Right cardiac atrium (tissue), 5 donors: ENCODE measurements at places on chromosomes 7 and 10.

- no peak for DNase-seq
These were observed 337.1 kb upstream of the GLI3 start for GRCh38 chr7:42573881-42574672.

- DNase-seq = no peak
These were observed 42.5 kb downstream of the STK17A start for GRCh38 chr7:43625453-43625852.

- DNase-seq = no peak
These were observed 3.4 kb downstream of the GNAT3 start for GRCh38 chr7:80508440-80508839.

- DNase-seq = no peak
These were observed 186.3 kb downstream of the ETV1 start for GRCh38 chr7:13803134-13803533.

GRCh38 chr10:110773693-110774068 lies 98.0 kb upstream of the PDCD4 start:
- DNase-seq = no peak

GRCh38 chr7:44394636-44395035 lies 69.2 kb upstream of the CAMK2B start:
- no peak for DNase-seq

GRCh38 chr7:111509288-111509687 lies 53.0 kb downstream of the IMMP2L start:
- no peak for DNase-seq

DNA sequence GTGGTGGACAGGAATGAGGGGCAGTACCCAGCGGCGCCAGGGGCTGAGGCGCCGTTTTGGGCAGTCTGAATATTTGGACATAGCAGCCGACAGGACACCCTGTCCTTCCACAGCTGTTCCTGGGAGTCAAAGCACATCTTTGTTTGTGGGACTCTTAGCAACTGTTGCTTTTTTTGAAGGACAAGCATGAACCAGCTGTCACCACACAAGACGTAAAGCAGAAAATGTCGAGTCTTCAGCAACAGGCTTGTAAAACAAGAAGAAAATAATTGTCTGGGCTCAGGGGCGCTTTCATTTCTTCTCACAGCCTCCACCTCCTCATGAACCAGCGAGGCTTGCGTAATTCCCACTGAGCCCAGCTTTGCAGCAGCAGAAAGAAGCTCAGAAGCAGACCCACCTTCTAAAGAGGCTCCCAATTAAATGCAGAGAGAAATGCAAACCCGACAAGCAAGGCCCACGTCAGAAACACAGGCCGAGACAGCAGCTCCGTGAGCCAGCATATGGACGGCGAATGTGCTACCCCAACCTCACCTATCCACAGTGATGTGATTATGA lies 68.9 kb upstream of the DNAAF5 start:
- peak; percentile 44 for DNase-seq

DNA sequence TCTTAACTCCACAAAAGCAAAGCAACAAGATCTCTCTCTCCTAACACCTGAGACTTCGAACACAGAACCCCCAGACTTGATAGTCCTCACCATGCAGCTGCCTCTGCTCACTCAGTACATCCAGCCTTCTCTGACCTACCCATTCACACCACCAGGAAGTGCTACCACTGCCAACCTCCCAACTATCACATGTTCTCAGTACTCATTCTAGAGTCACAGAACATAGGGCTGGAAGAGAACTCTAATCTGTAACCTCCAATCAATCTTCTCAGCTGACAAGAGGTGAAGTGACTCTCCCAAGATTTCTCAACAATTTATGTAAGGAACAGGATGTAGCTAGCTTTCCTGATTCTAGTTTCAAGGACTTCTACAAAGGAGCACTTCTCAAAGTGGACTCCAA lies 3.8 kb downstream of the NUDCD3 start:
- DNase-seq = no peak

GRCh38 chr7:151773797-151774196 lies 103.1 kb downstream of the PRKAG2 start:
- no peak for DNase-seq

- no peak for DNase-seq
These were observed 267 bp downstream of the CALCR start for GRCh38 chr7:93574269-93574645.

- DNase-seq = peak; percentile 61
These were observed 171.9 kb upstream of the CACNA2D1 start for GRCh38 chr7:82615527-82615926.

DNA sequence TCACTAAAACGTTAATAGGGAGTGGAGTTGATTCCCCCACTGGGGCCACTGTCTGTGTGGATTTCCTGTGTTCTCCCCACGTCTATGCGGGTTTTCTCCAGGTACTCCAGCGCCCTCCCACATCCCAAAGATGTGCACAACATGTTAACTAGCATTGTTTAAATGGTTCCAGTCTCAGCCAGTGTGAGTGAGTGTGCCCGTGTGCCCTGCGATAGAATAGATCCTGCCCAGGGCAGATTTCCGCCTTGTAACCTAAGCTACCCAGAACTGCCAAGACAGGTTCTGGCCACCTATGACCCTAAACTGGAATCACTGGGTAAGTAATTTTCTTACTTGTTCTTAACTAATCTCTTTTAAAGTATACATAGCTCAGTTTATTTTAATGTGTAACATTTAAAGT lies 58.5 kb downstream of the CCDC6 start:
- no peak for DNase-seq

DNA sequence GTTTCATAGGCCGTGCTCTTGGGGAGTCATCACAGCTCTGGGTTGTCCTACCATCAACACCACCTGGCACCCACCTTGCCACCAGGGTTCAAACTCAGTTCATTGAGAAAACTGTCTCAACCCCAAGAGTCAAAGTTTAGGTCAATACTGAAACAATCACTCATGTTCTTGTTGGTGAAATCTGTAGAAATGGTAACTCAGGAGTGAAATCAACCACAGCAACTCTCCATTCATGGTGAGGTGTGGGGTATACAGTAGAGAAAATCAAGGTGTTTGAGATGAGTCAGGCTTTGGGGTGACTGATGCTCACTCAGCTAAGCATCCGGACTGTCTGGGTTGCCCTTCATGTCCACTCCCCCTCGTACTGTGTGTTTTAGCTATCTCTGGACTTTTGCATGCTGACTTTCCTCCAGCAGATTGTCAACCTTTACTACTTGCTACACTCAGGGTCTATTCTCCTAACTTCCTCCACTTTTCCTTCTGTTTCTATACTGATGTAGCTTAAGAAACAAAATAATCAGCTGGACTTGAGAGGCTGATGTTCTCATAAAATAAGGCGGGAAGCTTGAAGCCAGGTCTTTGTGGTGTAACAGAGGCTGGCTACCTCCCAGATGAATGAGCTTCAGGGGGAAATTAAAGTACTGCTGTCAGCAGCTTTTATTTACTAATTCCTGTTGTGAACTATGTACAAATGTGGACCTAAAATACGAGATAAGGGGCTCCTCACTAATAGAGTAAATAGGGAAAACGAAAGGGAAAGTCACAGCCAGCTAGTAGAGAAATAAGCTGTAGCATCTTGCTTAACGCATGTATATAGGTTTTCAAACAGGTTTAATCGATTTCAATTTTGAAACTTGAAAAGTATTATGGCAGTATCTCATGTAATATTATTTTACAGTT lies 173.6 kb upstream of the AKR1E2 start:
- DNase-seq = no peak

DNA sequence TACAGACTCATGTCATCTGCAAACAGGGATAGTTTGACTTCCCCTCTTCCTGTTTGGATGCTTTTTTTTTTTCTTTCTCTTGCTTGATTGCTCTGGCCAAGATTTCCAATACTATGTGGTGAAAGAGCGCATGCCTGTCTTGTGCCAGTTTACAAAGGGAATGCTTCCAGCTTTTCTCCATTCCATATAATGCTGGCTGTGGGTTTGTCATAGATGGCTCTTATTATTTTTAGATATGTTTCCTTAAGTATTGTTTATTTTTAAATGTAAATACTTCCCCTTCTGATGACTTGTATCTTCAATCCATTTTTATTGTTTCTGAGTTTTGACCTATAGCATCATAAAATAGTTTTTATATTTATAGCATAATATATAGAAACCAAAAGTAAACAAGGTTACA lies 17.9 kb downstream of the FAM237B start:
- no peak for DNase-seq

- DNase-seq = no peak
These were observed 22.5 kb downstream of the AKR1E2 start for GRCh38 chr10:4848356-4849041.

GRCh38 chr7:20075992-20076820 lies 141.0 kb downstream of the MACC1 start:
- no peak for DNase-seq

DNA sequence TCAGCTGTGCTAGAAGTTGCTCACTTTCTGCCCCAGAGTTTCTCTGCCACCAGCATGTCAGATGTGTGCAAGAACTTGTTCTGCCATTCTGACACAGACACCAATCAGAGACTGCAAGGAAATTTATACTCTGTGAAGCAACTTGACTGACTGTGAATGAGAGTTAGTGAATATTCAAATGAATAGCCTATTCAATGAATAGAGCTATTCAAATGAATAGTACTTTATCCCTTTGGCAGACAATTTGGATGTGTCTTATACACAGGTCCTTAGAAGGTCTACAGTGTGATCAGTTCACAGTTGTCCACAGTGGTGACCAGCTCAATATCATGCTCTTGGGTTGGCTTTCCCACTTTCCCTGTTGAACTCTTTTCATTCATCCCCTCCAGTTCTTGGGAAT lies 138.1 kb downstream of the MACC1 start:
- no peak for DNase-seq

DNA sequence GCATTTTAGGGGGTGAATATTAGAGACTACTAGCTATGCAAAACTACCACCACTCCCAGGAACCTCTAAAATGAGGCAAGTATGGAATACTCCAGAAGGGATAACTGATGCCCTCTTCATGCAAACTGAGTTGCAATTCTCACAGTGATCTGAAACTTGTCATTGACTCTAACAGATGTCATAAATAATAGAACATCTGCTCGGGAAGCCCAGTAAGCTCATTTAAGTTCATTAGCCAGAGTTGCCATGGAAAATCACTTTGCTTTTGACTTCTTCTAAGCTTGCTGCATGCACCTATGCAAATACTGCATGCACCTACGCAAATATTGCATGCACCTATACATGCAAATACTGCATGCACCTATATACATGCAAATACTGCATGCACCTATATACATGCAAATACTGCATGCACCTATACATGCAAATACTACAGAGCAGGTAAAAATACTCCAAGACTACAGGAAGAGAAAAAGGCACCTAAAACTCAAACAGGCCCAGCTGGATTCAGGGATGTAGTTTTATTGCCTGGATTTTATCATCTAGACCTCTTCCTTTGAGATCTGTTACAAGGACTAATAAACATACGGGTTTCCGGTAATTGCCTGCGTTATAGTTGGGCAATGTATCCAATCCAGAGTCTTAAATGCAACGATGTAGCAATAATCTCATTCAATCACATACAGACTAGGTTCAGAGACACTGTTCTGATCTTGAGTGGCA lies 1061.1 kb upstream of the AUTS2 start:
- DNase-seq = no peak

- DNase-seq = no peak
These were observed 125.5 kb upstream of the PODXL start for GRCh38 chr7:131681961-131682360.

DNA sequence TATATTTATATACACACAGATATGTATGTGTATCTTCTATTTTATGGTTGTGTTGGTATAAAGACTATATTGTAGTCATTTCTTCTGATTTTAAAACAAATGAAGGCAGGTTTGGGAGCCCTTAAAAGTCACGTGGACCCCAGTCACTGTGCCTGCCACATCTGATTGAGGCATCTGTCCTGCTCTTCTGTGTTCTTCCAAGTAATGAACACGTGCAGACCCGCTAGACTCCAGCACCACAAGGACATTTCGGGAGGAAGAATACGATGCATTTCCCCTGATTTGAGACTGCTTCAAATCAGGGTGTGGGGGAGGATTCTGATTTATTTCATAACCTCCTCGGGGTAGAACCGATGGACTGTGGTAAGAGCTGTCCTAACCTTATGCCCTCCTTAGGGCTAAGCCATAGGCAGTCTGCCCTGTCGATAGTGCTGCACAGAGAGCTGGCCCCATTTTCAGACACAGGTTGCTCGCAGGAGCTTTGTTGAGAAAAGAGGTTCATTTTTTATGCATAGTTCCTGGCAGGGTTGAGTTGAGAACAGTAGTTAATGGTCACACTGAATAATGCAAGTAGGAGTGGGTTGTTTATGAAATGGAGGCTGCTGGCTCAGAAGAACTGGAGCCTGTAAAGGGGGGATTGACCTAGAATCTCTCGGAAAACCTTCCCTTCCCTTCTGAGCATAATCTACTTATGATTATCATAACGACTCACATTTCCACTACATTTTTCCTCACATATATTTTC lies 55.0 kb upstream of the C10orf120 start:
- no peak for DNase-seq

DNA sequence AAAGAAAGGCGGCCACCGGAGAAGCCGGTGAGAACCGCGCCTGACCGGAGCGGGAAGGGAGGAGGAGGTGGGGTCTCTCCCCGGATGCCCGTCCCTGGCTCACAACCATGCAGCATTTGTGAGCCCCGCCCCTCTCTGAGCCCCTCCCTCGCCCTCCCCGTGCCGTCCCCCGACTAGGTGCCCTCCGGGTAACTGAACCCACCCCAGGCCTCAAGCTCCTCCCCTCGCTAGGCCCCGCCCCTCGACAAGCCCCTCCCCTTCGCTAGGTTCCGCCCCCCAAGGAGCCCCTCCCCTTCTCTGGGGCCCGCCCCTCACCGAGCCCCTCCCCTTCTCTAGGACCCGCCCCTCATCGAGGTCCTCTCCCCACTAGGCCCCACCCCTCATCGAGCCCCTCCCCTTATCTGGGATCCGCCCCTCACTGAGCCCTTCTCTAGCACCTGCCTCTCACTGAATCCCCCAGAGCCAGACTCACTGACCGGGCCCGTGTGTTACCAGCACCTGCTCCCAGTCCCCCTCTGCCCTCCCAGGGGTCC lies 42.2 kb upstream of the HSPB1 start:
- peak; percentile 23 for DNase-seq

DNA sequence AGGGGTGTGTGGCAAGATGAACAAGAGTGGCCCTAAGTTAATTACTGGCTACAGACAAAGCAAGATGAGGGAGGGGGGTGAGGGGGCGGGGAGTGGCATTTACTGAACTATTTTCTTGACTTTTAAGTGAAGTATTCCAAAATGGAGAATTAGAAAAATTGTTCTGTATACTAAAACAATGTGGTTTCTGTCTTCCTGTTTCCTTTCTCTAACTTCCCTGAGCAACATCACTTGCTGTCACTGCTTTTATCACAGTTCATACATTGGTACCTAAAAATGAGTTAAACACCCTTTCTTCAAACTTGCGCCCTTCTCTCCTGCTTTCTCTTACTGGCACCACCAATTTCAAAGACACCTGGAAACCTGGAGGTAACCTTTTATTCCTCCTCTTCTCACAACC lies 21.6 kb downstream of the PDZD8 start:
- no peak for DNase-seq

DNA sequence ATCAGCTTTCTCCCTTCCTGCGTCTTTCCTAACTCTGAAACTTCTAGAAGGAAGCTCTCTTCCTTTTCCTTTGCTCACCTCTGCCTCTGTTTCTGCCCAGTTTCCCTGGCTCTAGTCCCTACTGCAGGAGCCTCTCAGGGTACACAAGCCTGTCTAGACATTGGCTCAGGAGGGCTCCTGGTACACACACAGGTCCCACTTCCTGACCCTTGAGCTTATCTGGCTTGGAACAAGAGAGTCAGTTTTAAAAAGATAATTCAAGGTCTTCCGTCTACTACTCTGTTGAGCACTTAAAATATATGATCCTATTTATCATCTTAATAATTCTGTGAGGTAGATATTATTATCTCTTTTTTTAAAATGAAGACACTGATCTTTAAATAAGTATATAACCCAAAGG lies 140.7 kb downstream of the RTKN2 start:
- DNase-seq = no peak
